Skin of body (tissue), 3 donors: ENCODE measurements at places on chromosomes 16 and 17. TPM values are rescaled to one million over a fixed set of nuclear protein-coding genes. Genes with fewer than 3 reads are reported as not detected.

Gene MARCHF10
- not detected for total RNA-seq

GRCh38 chr16:14177704-14178103 lies 106.6 kb downstream of the MRTFB start:
- no peak for DNase-seq

DNA sequence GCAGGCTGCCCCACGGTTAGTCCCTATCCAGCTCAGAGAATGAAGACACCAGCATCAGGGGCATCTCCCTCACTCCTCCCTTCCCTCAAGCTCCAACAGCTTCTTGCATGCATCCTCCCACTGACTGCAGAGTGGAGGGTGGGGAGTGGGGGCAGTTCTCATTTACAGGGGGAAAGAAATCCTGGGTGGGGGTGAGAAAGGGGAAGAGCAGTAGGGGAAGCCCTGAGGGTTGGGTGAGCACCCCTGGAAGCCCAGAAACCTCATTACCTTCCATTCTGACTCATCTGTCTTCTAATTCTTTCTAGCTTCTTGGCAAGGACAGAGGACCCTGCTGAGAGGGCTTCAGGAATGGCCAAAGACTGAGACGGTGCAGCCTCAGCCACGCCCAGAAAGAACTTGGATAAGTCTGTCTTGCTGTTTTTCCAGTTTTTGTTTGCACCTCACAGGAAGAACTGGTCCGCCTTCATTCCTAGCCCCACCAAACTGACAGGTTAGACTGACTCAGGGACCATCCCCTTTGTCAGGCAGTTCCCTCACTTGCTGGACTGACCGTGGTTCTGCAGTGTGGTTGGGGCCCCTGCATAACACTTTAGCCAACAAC lies 52.5 kb upstream of the WSB1 start:
- peak; percentile 28 for DNase-seq

Gene KRT36
- total RNA-seq: 1.9 TPM

GRCh38 chr17:11388054-11388453 lies 147.0 kb downstream of the SHISA6 start:
- no peak for DNase-seq

Gene MYH8
- 442 TPM for total RNA-seq

DNA sequence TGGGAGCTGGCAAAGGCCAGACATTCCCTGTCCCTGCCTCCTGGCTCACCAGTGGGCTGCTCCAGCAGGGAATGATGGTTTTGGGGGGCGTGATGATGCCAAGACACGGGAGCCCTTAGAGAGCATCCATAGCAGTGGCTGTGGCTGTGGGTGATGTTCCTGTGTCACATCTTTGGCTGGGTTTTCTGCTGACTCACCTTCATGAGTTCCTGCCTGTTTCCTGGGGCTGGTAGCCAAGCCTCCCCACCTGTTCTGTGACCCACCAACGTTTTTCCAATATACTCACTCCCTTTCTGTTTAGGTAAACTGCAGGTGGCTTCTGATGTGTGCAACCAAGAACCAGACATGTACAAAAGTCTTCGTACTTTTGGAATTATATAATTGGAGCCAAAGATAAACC lies 16.5 kb upstream of the NF1 start:
- no peak for DNase-seq
